ENCODE measurements at places on chromosomes 5 and 9.
A peak's percentile ranks its signal among the peaks of the same experiment; 100 is the strongest.

DNA sequence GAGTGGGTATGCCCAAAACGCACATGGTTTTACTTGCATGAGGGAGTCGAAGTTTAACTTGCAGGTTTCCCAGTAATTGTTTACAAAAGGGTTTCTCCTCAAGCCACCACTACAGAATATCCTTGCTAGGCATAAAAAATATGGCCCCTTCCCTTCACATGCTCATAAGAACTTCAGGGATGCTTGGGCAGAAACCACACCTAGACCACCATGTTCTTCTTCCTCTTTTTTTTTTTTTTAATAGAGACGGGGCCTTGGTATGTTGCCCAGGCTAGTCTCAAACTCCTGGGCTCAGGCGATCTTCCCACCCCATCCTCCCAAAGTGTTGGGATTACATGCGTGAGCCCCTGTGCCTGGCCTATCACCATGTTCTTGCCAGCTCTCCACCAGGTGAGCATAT lies 18.6 kb upstream of the PLIN2 start:
- no peak for DNase-seq

GRCh38 chr5:150523472-150524350 lies 15.8 kb downstream of the NDST1 start:
- DNase-seq, result peak; percentile 35

- DNase-seq, result no peak
These were observed 780.7 kb downstream of the NR2F1-AS1 start for GRCh38 chr5:92800365-92800764.

- DNase-seq, result no peak
These were observed 478.1 kb upstream of the CDH9 start for GRCh38 chr5:27516437-27516836.

DNA sequence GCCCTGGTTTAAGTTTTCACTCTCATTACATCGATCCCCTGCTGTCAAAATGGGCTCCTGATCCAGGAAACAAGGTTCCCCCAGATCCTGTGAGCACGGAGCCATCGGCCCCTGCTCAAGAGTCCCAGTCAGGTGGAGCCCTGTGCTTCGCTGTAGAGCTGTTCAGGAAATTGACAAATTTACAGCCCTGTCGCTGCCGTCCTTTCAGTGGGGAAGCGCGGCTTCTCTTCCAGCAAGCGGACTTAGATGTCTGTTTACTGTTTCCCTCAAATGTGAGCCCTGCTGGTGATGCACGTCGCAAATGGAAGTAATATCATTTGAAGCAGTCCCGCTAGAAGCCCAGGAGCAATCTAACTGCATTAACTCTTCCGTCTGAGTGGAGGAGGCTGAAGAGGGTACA lies 760.9 kb upstream of the WWC1 start:
- no peak for DNase-seq

DNA sequence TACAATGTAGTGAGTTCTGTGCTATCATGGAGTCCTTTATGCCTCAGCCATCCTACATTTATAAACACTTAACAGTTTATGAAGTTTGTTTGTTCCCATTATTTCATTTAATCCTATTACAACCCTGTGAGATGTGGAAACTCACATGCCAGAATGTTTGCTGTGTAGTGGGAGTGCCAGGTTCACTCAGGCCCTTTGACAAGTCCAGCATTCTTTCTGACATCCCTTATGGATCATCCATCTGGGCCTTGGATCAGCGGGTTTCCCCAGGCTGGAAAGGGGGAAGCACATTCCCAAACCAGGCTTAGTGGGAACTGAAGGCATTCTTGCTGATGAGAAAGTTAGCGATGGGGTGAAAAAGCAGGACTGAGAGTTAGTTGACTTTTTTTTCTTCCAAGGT lies 128.1 kb upstream of the OTULINL start:
- no peak for DNase-seq

GRCh38 chr5:38291355-38291754 lies 33.0 kb downstream of the EGFLAM start:
- no peak for DNase-seq

GRCh38 chr9:4297151-4297785 lies 2.6 kb downstream of the GLIS3 start:
- DNase-seq, result peak; percentile 74

GRCh38 chr9:70159630-70160029 lies 99.1 kb upstream of the SMC5 start:
- DNase-seq, result no peak

GRCh38 chr9:21817176-21817575 lies 14.7 kb downstream of the MTAP start:
- DNase-seq, result no peak

GRCh38 chr5:129698661-129699060 lies 49.2 kb upstream of the MINAR2 start:
- no peak for DNase-seq

- DNase-seq, result no peak
These were observed 456.0 kb downstream of the RAB3C start for GRCh38 chr5:59038798-59039295.

DNA sequence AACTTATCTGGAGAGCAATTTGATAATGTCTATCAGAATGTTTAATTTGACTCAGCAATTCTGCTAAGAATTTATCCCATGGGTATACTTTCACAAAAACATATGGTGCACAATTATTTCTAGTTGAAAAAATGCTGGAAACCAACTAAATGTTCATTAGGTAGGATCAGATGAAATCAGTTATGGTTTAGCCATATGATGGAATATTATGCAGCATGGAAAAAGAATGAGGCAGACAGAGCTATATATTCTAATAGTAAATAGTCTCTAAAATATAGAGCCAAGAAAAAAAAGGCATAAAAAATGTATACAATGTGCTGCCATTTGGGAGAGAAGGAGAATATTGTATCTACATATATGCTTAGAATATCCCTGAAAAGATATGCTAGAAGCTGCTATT lies 3.6 kb upstream of the SPATA6L start:
- no peak for DNase-seq

DNA sequence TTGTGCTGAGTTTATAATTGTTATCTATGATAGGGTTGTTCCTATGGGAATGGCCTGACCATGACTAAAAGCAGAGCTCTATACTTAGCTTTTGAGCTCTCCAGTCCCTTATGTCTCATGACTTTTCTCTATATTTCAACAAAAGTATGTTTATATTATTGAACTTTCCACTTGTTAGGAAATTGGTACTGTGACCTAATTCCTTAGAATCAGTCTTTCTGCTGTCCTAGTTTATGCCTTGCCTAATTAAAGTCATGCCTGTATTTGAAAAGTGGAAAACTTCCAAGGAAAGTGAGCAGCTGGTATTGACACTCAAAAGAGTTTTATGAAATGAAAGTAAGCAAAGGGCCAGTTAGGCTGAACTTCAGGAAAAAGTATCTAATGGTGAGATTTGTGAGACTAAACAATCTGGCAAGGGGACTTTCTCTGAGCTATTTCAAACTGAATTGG lies 68.6 kb downstream of the XRCC4 start:
- no peak for DNase-seq

DNA sequence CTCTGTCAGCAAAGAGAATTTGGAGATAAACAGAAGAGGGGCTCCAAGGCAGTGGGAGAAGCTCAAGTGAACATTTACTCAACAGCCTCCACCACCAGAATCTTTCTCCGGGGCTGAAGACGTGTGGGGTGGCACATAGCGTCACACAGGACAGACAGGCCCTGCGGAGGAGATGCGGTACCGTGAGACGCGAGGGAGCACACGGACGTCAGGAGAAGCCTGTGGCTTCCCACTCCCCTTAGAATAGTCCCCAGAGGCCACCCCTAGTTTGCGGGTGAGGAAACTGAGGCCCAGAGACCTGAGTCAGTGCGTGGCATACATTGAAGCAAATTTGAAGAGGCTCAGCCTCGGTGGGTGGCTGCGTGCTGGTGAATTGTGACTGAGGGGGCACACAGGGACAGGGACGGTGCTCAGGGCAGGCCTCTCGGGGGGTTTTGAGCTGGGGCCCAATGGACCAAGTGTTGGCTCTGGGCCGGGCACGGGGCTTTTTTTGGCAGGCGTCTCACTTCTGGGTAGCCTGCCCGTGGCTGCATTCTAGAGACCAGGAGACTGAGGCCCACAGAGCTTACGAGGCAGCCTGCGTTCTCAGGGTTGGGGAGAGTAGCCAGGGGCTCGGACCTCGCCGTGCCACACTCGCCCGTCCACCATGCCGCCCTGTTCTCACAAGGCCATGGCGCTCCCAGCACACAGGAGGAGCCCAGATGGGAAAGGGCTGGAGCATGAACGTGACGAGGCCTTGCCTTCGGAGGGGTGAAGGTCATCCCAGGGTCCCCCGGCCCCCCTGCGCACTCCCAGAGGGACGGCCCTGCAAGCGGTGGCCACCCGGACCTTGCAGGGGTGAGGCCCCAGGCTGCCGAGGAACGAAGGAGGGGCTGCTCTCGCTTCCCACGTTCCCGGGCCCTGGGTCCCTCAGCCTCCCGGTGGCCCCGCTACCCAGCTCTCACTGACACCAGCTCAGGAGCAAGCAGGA lies 220.6 kb downstream of the C9orf50 start:
- DNase-seq, result no peak

DNA sequence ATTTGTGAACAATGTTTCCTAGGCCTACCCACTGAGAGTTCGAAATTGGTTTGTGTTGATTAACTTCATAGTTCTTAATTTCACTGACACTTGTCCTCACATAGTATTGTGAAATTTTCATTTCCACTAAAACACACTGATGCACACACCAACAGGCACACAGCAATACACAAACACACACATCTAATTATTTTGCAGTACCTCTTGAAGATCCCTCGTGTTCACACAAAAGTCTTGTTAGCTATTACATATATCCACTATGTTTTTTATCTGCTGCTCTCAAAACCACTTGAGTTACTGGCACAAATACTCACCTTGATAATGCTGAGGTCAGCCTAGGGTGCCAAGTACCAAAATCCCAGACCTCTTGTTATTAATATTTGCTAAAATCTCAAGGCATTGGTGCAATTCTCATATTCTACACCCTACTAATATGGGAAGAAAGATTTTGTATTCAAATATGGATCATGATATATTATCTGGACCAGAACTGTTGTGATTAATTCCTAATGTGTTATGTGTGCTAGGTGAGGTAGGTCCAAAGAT lies 767.4 kb upstream of the CDH10 start:
- DNase-seq, result no peak

GRCh38 chr5:44402084-44402483 lies 12.9 kb upstream of the FGF10 start:
- DNase-seq, result no peak

DNA sequence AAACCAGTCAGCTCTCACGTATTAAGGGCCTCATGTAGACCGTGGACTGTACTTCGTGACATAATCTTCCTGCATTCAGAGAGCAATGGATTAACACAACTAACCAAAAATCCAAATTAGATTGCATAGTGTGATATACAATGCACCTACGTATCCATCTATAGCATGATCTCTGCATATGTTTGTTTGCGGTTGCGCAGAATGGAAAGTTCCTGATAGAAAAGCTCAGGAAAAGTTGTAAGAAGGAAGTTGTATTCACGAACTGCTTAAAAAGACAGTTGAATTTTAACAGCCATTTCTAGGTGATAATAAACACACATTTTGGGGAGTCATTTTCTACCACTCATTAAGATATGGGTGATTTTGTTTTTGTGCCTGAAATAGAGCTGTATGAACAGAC lies 869.0 kb downstream of the TLE4 start:
- DNase-seq, result no peak

GRCh38 chr5:85108471-85108870 lies 723.8 kb upstream of the EDIL3 start:
- no peak for DNase-seq

GRCh38 chr5:52694648-52695047 lies 93.1 kb upstream of the ITGA1 start:
- no peak for DNase-seq

GRCh38 chr5:58314356-58315210 lies 145.3 kb downstream of the PLK2 start:
- no peak for DNase-seq

DNA sequence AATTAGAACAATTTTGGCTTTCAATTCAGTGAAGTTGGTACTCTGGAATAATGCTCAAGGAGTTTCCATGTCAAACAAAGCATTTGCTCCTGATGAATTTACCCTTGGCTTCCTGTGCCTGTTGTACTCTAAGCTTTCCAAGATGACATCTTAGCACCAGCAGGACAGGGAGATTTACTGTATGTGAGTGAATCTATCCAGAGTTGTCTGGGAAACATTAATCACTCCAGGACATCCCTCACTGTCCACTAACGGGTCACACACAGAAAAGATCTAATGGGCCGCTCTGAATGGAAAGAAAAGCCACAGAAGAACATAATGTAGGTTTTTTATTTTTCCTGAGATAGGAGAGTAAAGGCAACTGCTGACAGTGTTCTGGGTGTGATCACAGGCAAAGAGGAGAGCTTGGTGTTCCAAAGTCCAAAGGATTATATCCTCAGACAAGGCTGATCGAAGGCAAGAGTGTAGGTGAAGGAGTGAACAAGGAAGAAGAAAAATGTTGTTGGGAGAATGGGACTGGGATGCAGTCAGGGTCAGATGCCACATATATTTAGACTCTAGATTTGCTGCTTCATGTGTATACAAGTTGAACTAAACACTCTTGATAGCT lies 167.7 kb upstream of the RPS23 start:
- no peak for DNase-seq

GRCh38 chr5:135761746-135762145 lies 72.7 kb upstream of the SLC25A48 start:
- no peak for DNase-seq

GRCh38 chr9:136944212-136944518 lies 373 bp downstream of the FBXW5 start:
- peak; percentile 71 for DNase-seq

- DNase-seq, result no peak
These were observed 180.6 kb downstream of the MACROH2A1 start for GRCh38 chr5:135218486-135218755.
